ENCODE measurements at places on chromosomes 4 and X.

DNA sequence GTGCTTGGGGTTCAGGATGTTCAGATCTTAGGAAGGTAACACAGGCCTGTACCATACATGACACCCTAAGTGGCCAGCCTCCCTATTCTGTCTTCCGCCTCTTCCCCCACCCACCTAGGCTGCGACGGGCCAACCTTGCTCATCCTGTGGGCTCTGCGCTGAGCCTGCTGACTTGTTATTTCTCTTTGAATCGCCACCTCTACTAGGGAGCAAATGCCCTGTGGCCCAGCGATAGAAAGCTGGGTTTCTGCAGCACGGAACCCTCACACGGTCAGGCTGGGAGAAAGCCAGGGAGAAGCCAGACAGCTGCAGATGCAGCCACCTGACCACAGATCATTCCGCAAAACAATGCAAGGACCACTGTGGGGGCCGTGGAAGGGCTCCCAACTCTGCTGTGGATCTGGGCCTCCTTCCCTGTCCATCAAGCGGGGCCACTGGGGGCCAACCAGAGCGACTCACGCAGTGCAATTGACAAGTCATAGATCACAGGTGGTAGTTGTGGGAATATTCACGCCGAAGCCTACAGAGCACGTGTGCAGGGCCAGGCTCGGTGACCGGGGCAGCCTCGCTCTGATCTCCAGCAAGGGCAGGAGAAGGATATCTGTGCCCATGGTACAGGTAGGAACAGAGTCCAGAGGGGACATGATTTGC lies 227.5 kb downstream of the AFAP1 start:
- no peak for DNase-seq

DNA sequence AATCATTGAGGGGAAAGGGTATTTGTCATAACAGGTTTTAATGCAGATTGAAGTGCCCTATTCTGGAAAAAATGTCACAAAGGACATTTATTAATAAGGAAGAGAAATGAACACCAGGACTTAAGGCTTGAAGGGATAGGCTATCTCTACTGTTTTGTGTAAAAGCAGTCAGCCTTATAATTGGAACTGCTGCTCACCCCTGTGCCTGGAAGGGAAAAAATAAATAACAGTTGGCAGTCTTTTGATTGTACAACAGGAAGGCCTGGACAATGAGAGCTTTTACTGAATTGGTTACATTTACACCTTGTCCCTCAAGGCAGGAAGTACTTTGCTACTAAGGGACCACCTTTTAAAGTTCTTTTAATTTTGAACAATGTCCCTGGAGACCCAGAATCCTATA lies 17.8 kb upstream of the MAGED4 start:
- no peak for DNase-seq

- DNase-seq = no peak
Observed at GRCh38 chr4:157772907-157773306, 399.9 kb downstream of the GASK1B start.

DNA sequence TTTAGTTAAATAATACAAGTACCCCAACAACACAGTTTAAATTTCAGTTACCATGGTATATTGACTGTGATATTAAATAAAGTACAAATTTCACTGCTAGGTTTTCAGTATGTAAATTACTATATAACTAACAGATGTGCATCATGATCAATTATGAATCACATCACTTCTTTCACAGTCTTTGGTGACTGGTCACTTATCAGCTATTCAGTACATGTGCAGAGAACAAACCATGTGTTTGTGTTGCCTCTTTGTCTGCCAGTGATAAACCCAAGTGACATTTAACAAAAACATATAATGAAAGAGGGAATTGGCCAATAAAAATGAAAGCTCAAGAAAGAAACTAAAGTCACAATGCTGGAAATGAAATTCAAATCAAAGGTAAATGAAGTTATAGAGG lies 249.3 kb downstream of the CHIC1 start:
- no peak for DNase-seq

GRCh38 chr4:145177511-145177905 lies 2.9 kb downstream of the OTUD4 start:
- DNase-seq = no peak
